ENCODE measurements at places on chromosomes 16 and 17. TPM values are rescaled to one million over a fixed set of nuclear protein-coding genes. Genes with fewer than 3 reads are reported as not detected.
A peak's percentile ranks its signal among the peaks of the same experiment; 100 is the strongest.

Gene TMEM132E
- 0.24 TPM for total RNA-seq

Gene LAT
- total RNA-seq = 1.3 TPM

Gene OTOP2
- not detected for total RNA-seq

Gene TBX6
- total RNA-seq = 0.43 TPM

Gene SLC38A8
- total RNA-seq = not detected

Gene WNT3
- 1.2 TPM for total RNA-seq

Gene TBC1D28
- total RNA-seq = not detected

Gene CHRNB1
- total RNA-seq = 19.0 TPM

Gene SPNS2
- total RNA-seq = 7.2 TPM

Gene KCNJ2
- total RNA-seq = 7.2 TPM

Gene ASPHD1
- total RNA-seq = 3.2 TPM

Gene C17orf50
- total RNA-seq = not detected

DNA sequence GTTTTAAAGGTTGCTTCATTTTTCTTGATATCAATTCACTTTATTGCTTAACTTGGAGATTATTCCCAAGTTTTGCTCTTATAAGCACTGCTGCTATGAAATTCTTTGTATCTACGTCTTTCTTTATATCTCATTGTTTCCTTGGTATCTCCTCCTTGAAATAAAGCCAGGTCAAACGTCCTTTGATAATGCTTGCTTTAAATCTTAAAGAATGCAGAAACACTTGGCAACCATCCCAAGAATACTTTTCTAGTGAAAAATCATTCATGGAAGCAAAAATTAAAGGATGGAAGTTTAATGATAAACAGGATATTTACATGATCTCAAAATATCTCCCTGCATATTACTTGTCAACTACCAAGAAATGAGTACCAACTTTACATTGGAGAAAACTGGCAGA is 175.2 kb downstream of the CPPED1 start:
- DNase-seq = no peak

DNA sequence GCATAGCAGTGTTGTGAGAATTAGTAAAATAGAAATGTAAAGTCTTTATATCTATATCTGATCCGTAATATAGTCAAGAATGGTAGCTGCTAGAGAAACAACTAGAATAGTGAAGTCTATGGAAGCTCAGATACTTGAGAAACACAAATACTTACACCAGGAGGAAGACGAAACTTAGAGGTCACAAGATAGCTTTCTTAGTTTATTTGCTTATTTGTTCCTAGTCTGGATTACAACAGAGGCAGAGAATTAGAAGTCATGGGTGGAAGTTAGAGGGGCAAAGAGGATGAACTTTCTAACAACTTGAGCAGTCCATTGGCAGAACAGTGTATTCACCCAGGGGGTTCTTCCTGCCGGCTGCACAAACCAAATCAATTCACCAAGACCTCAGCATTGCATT is 13.9 kb downstream of the GNGT2 start:
- DNase-seq = no peak

DNA sequence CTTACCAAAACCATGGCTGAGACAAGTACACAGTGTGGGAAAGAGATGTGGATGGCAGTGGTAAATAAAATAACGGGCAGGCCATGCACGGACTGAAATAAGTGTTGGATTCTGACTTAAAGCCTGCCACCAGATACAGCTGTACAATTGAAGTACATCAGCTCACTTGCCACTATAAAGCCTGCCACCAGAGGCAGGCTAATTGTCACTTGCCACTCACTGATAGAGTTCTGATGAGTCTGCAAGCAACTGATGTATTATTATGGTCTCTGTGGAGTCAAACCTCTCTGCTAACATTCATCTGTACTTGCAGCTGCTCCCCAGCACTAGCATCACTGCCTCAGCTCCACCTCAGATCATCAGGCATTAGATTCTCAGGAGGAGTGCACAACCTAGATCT is 93.0 kb downstream of the CYTH1 start:
- no peak for DNase-seq

DNA sequence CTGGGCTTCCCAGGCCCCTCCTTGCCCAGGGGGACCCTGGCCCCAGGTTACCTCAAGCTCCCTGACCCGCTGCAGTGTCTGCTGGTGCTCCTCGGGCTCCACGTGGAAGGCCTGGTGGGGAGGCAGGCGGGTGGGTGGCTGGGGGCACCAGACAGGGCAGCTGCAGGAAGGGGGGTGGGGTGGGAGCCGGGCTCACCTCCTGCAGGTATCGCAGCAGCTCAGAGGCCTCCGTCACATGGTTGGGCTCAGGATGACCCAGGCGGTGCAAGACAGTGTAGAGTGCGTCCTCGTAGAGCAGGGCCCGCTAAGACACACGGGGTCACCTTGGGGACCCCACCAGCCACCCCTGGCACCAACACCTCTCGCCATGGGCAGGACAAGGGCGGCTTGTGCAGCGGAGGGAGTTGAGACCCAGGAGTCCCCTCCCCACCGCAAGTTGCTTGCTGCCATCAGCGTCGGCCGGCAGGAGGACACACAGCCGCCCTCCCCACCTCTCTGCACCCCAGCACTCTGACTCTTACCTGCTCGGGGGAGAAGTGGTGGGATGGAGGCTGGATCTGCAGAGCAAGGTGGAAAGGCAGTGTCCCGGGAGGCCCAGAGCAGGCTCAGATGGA is 1.1 kb downstream of the UNC13D start:
- DNase-seq = no peak

- no peak for DNase-seq
Observed at GRCh38 chr17:17792551-17793377, 44.0 kb downstream of the SREBF1 start.

DNA sequence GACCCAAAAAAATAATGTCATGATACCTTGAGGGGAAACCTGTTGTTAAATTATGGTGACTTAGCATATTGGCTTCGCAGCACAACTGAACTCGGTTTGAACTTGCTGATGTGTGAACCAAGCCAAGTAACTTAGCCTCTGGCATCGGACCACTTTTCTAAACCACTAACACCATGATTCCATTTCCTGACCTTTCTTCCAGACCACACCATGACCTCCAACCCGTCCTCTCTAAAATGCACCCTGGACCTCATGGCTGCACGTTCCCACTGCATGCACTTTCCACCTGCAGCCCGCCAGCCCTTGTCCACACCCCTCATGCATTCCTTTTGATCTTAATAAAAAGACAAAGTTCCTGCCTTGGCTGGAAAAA is 29.3 kb downstream of the DYNLRB2 start:
- DNase-seq = no peak

DNA sequence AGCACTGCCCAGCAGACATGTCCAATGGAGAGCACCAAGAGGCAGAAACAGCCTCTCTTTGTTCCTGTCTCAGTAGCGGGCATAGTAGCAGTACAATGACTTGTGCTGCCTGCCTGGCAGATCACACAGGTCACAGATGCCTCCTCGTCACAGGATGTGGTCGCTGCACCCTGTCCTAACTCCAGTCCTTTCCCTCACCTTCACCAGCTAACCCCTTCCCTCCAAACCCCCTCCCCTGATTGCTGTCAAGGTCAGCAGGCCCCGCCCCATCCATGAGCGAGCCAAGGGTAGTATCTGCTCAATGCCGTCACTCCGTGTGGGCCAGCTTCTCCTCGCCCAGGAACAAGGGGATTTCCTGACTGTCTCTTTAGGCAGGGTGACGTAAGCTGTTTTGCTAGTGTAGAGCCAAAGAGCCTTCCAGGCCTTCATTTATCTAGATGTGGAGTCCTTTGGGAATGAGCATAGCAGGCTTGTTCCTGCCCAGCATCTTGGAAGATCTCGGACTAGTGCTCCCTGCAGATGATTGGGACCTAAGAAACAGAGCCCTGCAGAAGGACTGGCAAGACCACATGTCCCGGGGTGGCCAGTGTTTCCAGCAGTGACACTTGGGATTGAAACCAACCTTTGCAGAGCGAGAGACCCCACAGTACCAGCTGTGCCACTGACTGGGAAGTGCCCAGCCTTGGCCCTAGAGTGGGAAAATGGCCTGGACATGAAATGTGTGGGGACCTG is 75.9 kb upstream of the TNRC6C start:
- peak; percentile 88 for DNase-seq

GRCh38 chr16:4450931-4451519 is 23.4 kb downstream of the NMRAL1 start:
- DNase-seq = no peak

DNA sequence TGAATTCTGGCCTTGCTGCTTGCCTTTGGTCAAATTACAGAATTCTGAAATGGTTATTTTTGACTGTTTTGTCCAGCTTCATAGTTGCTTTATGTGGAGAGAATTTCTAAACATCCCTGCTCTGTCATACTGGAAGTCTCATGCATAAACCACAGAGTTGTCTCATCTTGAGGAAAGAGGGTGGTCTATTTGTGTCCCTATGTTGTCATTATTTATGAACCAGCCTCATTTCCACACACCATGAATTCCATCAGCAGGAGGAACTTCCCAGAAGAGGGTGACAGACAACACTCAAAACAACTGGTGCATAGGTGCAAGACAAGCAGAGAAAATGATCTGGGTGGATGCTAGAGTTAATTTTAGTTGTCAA is 525.8 kb upstream of the GOT2 start:
- no peak for DNase-seq

- DNase-seq = no peak
Observed at GRCh38 chr17:73562896-73563295, 81.3 kb downstream of the SDK2 start.

GRCh38 chr17:43992641-43993040 is 11.8 kb upstream of the NAGS start:
- no peak for DNase-seq

DNA sequence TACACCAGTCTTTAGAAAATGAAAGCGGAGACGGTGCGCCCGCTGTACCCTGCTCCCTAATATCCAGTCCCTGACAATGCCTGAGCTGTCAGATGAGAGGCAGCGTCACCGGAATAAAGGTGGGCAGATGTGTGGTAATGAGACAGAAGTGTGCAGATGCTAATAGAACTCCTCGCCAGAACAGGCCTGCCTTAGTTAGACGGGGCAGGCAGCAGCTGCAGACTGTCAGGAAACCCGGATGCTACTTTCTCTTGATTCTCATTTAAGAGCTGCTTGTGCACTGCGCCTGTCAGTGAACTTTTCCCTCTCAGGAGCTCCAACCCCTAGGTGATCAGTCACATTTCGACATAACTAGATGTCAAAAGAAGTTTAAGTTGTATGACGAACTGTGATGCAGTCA is 221.8 kb upstream of the IRX3 start:
- DNase-seq = no peak

DNA sequence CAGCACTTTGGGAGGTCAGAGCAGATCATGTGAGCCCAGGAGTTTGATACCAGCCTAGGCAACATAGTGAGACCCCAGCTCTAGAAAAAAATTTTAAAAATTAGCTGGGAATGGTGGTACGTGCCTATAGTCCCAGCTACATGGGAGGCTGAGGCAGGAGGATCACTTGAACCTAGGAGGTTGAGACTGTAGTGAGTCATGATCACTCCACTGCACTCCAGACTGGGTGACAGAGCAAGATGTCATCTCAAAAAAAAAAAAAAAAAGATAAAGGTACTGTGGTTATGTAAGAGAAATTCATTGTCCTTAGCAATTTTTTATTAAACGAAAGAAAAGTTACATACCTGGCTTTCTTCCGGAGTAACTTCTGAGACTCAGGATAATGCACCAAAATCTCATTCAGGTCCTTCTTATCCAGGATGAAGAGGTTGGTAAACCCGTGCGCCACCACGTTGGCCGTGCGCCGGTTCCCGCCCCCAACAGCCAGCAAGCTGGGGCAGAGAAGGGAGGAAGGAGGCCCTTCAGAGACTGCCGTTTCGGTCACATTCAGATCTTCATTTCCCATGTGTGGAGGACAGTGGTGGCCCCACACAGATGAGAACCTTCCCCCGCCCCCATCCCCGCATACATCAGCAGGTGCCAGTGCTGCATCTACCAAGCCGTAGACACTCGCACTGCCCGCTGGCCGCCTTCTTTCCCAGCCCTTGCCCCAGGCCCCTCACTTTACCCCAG is 73.7 kb downstream of the CNGB1 start:
- DNase-seq = no peak

DNA sequence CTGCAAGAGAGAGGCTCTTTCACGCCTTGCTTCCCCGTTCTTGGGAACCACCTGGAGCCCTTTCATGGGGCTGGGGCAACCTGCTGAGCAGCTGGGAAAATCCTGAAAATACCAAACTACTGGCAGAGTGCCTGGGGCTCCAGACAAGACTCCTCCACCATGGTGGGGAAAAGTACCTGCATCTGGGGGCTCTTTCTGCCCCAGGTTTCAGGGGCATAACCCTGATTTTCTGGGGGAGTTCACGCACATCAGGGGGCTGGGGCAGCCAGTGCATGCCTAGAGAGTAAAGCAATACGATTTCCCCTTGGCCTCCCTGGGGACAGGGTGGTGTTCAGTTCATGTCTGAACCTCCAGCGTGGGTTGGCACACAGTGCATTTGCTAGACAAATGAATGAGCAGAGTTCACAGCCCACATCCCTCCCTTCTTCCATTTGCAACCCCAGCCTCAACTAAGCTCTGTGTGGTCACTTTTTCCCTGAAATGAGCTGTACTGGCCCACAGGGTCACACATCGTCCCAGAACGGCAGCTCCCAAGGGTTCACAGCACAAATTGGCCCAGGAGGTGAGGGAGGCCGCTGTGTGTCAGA is 5.2 kb upstream of the CDC42EP4 start:
- no peak for DNase-seq

DNA sequence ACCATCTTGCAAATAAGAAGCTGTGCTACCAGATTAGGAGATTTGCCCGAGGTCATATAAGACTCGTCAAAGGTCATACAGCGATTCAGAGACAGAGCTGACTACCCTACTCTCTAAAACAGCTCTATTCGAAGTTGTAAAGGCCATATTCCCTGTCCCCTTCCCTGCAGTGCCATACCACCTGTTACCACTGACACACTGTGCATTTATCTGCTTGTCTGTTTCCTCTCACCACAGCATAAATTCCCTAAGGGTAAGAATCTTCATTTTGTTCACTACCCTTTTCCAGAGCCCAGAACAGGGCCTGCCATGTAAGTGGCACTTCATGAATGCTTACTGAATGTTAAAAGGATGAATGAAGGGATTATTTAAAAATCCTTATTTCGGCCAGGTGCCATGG is 3.4 kb upstream of the KSR1 start:
- no peak for DNase-seq

GRCh38 chr16:77433146-77433545 is 1.7 kb downstream of the ADAMTS18 start:
- DNase-seq = no peak

GRCh38 chr17:80261159-80261894 is 675 bp downstream of the RNF213 start:
- DNase-seq = no peak

- DNase-seq = no peak
Observed at GRCh38 chr17:62172492-62173291, 107.6 kb upstream of the MED13 start.

DNA sequence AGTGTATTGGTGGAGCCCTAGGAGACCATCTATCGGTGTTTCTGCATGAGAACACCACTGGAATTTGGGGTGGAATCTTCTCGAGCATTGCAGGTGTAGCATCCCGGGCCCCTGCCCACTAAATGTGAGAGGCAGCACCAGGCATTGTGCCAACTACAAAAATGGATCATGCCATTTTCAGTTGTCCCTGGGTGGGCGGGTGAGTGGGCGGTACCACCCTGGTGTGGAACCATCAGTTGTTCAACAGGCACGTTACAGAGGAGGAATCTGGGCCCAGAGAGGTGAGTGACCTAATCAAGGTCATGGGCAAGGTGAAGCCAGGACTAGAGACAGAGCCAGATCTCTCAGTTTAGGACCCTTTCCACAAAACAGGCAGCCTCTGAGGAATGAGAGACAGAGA is 8.8 kb downstream of the PIPOX start:
- DNase-seq = no peak

- peak; percentile 89 for DNase-seq
Observed at GRCh38 chr17:9239793-9240658, 218.7 kb downstream of the NTN1 start.

- DNase-seq = peak; percentile 72
Observed at GRCh38 chr17:42653179-42654124, 5.6 kb upstream of the TUBG2 start.

- DNase-seq = no peak
Observed at GRCh38 chr16:54156349-54156748, 130.2 kb downstream of the IRX3 start.

All from right atrium auricular region (tissue), 2 donors.